ENCODE measurements at places on chromosomes 6 and 20.

DNA sequence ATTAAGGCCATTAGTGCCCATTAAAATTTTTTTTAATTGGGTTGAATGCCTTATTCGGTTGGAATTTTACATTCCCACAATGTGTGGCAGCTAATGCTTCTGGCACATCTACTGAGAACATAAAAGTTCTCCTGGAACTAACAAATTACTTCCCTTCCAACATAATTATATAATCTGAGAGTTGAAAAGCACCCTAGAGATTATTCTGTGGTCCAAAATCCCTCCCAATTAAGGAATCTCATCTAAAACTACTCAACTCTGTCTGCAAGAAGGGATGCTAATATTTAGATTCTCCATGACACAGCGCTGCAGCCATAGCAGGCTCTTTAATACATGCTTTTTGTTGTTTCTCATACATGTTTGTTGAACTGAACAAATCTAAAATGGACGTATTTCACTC, 4.0 kb downstream of the NUDT3 start:
- DNase-seq = no peak

DNA sequence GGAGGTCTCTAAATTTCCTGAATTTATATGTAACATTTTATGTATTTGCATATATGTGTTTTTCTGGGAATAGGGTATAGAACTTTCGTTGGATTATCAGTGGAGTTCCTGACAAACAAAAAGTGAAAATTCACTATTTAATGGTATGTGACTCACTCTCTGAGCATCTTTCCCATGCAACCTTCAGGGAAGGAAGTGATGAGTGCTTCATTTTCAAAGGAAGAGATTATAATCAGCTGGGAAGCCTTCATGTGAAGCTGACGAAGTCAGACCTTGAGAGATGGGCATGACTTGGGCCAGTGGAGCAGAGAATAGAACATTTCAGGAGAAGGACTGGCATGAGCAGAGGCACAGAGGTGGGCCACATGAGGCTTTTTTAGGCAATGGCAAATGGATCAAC, 72.7 kb downstream of the FAXC start:
- no peak for DNase-seq

DNA sequence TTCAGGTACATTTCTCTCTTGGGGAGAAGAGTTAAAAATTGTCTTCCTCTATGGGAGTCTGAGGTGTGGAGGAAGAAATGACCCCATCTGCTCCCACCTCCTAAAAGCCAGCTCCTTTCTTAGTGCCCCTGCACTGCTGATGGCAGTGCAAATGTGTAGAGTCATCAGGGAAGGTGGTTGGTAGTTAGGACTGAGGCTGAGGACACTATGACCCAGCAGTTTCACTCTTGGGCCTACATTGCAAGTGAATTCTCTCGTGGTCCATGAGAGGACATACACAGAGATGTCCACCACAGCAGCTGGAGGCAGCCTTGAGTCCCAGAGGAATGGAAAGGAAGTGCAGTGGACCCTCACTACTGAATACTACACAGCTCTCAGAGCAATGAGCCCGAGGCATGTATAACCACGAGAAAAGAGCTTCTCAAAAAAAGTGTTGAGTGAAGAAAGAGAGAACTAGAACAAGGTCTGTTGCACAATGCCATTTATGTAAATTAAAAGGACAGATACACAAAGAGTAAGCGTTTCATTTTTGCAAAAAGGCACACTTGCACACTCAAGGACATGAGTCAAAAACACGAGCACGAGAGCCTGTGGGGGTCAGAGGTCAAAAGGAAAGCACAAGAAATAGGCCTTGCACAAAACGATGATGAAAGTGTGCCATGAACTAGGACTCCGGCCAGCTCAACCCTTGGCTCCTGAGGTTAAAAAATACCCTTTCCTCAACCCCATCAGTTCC, 308.2 kb upstream of the PRND start:
- DNase-seq = no peak

DNA sequence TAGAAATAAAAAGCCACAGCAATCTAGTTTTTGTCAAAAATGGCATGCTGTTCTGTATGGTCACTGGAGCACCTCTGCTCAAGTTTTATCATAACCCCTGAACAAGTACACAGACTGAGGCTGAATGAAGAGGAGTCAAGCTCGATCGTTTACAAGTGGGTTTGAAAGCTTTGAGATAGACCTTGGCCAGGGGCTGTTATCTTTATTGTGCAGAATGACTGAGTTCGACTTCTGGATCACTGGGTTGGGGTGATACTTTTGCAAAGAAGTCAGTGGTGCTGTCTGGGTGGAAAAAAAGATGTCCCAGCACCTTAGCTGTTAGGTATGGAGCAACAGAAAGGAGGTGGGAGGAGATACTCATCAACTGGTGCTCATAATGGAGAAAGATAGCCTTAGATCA, 446.0 kb downstream of the HACE1 start:
- DNase-seq = no peak

- no peak for DNase-seq
These were observed 45.5 kb upstream of the SNAP25 start for GRCh38 chr20:10172998-10173655.

GRCh38 chr6:44480097-44480541, 92.6 kb downstream of the CDC5L start:
- DNase-seq = no peak

GRCh38 chr20:10576411-10577090, 97.2 kb downstream of the JAG1 start:
- DNase-seq = no peak

DNA sequence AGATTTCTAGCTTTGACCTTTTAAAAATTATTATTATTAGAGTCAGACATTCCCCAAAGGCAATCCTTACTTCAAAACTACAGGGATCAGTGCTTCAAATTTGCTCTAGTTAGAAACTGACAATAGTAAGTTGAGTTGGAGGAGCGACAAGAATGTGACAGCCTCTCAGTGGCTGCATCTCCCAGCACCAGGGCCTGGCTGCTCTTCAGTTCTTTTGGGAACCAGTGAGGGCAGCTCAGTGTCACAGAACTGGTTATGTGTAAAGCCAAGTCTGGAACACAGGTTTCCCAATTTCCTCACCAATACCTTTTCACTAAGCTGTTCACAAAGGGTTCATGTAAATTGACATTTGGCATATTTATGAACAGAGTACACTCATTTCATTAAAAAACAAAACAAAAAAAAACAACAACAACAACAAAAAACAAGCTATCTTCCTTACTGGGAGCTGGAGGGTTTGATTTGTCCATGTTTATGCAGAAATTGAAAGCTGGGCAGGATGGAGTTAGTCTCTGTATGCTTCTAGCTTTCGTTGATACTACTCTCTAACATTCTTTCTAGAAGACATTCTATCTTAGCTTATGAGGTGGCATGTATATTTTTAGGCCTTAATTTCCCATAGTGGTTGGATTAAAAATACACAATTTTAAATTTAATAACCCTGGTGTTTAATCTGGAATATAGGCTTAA, 95.0 kb downstream of the SAMD5 start:
- no peak for DNase-seq

- DNase-seq = no peak
These were observed 13.5 kb downstream of the USP45 start for GRCh38 chr6:99501762-99502161.

DNA sequence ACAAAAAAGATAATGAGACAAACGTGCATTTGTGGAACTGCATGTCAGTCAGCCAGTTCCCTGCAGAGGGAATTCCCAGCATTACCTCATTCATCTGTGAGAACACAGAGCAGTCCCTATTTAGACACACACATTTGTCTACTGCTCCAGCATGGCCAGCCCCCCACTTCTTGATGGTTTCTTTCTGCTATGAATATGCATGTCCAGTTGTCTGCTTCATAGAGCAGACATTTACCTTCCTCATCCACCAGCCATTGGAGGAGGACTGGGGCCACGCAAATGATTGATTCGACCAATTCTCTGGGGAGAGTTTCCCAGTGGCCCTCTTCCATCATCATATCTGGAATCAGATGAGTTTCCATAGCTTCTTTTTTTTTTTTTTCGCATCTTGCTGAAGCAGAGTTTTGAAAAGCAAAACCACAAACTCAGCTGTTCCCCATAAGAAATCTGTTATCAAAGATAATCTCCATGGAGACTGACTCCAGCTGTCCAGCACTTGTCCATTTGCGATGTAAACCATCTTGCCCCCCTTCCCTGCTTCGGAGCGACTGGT, 11.8 kb downstream of the ENPP1 start:
- DNase-seq = no peak

DNA sequence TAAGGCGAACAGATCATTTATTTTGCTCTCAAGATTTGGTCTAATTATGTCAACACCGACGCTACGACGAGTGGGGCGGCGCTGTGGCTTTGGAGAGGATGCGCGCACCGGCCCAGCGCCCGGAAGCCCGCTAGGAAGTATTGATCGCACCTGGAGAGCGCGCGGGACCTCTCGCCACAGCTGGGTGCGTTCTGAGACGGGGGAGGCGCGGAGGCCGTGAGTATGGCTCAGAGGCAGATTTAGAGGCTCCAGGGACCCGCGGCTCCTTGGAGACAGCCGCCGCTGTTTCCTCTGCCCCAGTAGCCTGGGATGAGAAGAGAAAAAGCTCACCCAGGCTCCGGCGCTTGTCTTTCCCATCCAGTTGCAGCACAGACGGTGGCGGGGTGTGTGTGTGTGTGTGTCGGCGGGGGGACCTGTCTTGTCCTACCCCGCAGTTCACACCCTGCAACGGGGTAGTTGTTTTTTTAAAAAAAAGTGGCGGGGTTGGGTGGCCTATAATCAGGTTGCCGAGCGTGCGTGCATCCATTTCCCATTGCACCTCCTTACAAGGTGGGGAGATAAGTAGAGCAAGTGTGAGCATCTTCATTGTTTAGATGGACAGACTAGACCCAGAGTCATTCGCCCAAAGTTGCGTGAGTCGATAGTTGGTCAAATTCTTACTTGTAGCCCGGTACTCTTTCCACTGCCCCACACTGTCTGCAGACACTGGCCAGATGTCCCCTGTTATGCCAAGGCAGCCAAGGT, 11.2 kb downstream of the TFAP2D start:
- DNase-seq = no peak

DNA sequence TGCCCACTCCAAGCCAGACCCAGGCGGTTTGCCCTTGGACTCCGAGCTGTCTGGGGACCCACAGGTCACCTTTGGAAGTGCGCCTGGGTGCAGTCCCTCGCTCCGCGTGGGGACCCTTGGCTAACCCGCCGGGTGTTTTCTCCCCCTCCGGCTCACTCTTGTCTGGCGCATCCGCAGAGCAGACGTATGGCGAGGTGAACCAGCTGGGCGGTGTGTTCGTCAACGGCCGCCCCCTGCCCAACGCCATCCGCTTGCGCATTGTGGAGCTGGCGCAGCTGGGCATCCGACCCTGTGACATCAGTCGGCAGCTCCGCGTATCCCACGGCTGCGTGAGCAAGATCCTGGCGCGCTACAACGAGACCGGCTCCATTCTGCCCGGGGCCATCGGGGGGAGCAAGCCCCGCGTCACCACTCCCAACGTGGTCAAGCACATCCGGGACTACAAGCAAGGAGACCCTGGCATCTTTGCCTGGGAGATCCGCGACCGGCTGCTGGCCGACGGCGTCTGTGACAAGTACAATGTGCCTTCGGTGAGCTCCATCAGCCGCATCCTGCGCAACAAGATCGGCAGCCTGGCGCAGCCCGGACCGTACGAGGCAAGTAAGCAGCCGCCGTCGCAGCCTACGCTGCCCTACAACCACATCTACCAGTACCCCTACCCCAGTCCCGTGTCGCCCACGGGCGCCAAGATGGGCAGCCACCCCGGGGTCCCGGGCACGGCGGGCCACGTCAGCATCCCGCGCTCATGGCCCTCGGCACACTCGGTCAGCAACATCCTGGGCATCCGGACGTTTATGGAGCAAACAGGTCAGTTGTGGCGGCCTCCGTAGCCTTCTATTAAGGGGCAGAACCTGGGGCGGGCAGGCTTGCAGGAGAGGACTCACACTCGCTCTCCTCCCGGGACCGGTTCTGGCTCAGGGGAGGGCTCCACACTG, 1.1 kb downstream of the PAX1 start:
- DNase-seq = no peak

GRCh38 chr6:131003488-131004386, 59.3 kb downstream of the EPB41L2 start:
- no peak for DNase-seq

DNA sequence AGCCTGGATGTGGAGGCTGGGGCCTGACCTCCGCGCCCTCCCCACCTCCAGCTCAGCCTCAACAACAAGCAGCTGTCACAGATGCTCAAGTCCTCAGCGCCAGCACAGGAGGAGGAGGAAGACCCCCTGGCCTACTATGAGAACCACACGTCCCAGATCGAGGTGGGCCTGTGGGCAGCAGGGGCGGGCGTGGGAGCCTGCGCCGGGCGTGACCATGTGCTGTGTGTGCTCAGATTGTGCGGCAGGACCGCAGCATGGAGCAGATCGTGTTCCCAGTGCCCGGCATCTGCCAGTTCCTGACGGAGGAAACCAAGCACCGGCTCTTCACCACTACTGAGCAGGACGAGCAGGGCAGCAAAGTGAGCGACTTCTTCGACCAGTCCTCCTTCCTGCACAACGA, 23.5 kb downstream of the UQCC2 start:
- no peak for DNase-seq

DNA sequence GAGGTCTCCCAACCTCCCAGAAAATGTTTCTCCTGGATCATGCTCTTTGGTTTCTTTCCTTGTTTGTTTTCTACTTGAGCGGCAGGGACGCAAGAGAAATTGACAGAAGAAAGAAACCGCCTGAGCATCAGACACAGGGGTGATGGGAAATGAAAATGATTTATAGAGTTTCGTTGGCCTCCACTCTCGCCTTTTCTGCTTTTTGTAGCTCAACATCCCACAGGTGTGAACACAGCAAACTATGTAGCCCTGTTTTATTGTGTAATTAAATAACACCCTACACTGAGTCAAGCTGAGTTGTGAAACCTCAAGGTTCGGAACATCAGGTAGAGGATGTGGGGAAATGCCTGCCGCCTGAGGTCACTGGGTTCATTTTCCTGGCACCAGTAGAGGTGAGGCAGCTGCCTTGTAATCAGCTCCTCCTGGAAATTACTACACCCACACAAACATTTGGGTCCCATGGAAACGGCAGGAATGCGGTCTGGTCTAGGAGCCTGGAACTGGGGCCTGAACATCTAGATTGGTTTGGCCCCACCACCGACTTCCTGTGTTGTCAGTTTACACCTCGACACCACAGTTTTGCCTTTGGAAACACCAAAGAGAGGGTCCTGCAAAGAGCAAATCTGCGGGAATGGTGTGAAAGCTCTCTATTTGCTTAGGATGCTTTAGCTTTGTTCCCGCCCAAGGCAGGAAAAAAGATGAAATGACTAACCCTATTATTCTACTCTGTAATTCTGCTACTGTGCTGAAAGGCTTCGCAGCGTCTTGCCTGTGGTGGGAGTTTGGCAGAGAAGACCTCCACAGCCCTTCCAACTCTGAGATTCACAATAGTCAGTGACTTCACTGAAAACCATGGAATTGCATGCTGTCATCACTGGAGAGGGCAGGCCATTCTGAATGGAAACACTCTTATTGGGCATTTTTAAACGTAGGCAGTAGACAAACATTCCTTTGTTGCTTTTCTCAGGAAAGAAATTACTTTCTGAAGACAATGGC, 53.0 kb downstream of the ADAT2 start:
- peak; percentile 5 for DNase-seq

DNA sequence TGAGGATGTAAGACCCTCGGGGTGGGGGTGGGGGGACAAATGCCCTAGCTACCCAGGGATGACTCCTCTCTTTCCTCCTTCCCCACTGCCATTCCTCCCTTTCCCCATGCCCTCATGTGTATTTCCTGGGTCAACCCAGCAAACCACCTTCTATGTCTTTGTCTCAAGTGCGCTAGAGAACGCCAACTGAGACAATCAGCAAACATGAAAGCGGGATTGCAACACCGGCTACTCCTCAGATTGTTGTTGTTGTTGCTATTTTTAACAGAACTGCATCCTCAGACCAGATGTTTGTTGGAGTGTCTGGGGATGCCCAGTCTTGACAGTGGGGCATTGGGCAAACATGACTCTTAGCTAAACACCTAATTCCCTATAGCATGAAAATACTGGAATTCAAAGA, 39.3 kb upstream of the HIVEP1 start:
- no peak for DNase-seq

Data from T-helper 1 cell (primary cell).